Pancreas (tissue), 10 donors: ENCODE measurements at places on chromosomes 16 and 17. TPM values are rescaled to one million over a fixed set of nuclear protein-coding genes. Genes with fewer than 3 reads are reported as not detected.

EME2 gene
- polyA plus RNA-seq = 18.4 TPM

CNTNAP1 gene
- polyA plus RNA-seq = 8.1 TPM

CLDN6 gene
- polyA plus RNA-seq = 0.12 TPM

NOTUM gene
- 0.27 TPM for polyA plus RNA-seq

KRT20 gene
- polyA plus RNA-seq = 0.46 TPM

SMARCD2 gene
- polyA plus RNA-seq = 51.2 TPM

ITGAX gene
- polyA plus RNA-seq = 1.2 TPM

PIRT gene
- polyA plus RNA-seq = not detected

MVD gene
- polyA plus RNA-seq = 46.6 TPM

CLEC19A gene
- polyA plus RNA-seq = not detected

DHODH gene
- polyA plus RNA-seq = 4.2 TPM

SLC16A11 gene
- 7.5 TPM for polyA plus RNA-seq

TAC4 gene
- polyA plus RNA-seq = not detected

CES5A gene
- polyA plus RNA-seq = not detected

SLC13A2 gene
- polyA plus RNA-seq = 0.09 TPM

CENPX gene
- 62.4 TPM for polyA plus RNA-seq

MYO15B gene
- 325 TPM for polyA plus RNA-seq
